ENCODE measurements at places on chromosomes 5 and 9.

DNA sequence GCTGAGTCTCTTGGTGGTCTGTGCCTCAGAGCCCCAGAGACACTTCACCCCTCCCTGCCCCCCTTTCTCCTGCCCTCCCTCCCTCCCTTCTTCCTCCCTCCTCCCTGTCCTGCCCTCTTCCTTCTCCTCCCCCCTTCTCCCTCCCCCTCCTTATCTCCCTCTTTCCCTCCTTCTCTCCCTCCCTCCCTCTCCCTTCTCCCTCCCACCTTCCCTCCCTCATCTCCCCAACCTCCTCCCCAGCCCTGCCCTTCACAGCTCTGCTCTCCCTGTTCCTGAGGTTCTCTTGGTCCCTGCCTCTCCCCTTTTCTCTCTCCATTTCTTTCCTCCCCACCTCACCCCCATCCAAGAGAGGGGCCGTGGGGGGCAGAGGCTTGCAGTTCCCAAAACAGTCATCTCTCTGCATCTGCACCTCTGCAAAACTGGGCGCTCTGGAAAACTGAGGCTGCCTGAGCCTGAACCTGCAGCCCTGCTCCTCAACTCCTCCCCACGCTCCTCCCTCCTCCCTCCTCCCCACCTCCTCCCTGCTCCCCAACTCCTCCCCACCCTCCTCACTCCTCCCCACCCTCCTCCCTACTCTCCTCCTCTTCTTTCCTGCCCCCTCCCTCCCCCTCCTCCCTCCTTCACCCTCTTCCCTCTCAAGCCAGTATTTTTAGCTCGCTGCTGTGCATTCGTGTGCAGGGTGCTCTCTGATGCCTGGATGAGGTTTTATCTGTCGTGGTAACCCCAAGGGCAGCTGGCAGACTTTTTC lies 219.1 kb downstream of the C9orf50 start:
- peak; percentile 62 for DNase-seq

DNA sequence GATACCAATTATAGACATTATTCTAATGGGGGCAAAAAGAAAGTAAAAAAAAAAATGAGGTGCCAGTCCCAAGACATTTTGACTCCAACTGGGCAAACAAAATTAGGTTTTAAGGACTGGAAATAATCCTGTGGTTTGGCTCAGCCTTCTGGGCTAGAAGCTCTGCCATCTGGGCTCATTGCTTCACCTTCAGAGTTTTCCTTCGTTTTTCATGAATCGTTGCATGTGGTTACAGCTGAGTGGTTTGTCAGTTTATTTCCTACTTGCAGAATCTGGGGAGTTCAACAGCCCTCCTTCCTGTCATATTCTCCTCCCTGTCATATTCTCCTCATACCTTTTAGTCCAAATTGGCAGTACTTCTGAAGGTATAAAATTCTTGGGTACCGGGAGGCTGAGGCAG lies 12.0 kb downstream of the UGT3A2 start:
- DNase-seq, result no peak

- no peak for DNase-seq
These were observed 109.0 kb upstream of the PLPPR1 start for GRCh38 chr9:100919506-100919905.

- DNase-seq, result peak; percentile 28
These were observed 273.9 kb downstream of the GADD45G start for GRCh38 chr9:89878687-89879086.

DNA sequence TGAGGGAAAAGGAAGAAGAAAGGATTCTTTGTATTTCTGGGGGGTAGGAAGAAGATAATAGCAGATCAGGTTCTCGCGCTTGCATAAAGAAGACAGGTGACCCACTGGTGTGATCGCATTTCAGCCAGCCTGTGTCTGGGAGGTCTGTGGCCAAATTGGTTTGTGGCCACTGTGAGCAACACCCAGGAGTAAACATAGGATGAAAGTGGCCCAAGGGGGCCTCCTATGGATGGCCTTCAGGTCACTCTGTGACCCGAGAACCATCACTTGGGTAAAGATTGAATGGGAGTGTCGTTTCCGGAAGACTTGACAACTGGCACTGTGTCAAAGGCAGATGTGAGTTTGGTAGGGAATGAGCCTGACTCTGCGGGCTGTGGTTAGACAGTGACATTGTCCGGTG lies 34.2 kb downstream of the RAI14 start:
- no peak for DNase-seq

GRCh38 chr5:177382423-177383029 lies 1.7 kb upstream of the SLC34A1 start:
- DNase-seq, result peak; percentile 19

- no peak for DNase-seq
These were observed 44.3 kb downstream of the GLRA1 start for GRCh38 chr5:151880324-151880723.

- DNase-seq, result no peak
These were observed 572.8 kb downstream of the TLE1 start for GRCh38 chr9:81116340-81117137.

- DNase-seq, result no peak
These were observed 291.2 kb downstream of the CDH10 start for GRCh38 chr5:24353611-24354010.

DNA sequence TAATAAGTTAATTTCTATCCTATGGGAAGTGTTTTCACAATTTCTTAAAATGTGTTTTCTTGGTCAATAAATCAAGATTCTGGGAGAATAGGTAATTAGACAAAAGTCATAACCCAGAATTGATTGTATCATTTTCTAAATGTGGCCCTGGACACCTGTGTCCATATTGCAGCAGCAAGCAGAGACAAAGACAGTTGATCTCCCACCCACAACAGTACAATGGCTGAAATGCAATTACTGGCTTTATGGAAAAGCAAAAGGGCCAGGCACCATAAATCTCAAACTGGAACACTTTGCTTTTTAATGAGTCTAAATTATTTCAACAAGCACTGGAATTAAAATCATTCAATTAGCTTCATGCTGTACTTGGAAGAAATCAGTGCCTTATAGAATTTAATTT lies 157.2 kb downstream of the ESM1 start:
- no peak for DNase-seq

- DNase-seq, result no peak
These were observed 12.8 kb downstream of the LRRC8A start for GRCh38 chr9:128894764-128895163.

DNA sequence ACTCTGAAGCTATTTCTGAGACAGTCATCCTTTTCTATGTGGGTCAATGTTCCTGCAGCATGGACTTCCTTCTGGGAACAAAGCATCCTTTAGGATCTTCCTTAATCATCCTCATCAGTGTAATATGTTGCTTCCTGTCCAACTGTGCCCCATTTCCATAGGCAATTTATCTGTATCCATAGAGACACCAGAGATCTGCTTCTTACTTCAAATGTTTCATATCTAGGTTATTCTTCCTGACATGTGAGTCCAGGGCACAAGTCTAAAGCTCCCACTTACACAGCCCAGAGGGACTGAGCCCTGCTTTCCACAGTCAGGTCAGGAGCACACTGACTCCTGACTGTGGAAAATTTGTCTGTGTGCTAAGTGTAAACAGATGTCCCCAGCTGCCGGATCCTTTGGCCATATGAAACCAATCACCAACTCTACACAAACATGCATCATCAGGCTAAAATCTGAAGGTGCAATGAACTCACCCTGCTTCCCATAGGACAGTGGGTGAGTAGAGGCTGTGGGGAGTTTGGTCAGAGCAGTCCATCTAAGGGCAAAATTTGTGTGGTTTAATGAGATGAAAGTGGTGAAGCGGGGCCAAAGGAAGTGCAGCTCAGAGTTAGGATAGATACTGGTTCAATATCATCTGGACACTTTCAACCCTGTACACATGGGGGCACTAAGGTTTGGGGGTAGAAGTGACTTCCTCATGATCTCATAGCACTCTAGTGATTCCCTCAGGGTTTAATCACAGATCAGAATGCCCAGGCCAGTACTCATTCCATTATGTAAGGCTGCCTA lies 85.2 kb upstream of the TNC start:
- peak; percentile 97 for DNase-seq

DNA sequence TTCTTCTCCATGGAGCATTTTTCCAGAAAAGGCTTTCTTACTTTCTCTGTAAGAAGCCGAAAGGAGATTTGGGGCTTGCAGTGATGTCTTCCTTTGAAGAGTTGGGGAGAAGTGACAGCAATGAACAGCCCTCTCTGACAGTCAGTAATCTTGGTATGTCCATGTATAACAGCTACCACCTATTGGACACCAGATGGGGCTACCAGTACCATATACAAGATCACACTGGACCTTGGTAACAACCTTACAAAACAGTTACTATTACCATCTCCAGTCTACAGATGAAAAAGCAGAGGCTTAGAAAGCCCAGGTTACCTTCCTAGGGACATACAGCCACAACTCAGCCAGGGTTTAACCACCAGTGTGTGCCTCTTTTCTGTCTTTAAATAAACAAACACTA lies 272.7 kb upstream of the TRPC7 start:
- no peak for DNase-seq

- no peak for DNase-seq
These were observed 5.5 kb downstream of the TTLL11 start for GRCh38 chr9:122087406-122088200.

DNA sequence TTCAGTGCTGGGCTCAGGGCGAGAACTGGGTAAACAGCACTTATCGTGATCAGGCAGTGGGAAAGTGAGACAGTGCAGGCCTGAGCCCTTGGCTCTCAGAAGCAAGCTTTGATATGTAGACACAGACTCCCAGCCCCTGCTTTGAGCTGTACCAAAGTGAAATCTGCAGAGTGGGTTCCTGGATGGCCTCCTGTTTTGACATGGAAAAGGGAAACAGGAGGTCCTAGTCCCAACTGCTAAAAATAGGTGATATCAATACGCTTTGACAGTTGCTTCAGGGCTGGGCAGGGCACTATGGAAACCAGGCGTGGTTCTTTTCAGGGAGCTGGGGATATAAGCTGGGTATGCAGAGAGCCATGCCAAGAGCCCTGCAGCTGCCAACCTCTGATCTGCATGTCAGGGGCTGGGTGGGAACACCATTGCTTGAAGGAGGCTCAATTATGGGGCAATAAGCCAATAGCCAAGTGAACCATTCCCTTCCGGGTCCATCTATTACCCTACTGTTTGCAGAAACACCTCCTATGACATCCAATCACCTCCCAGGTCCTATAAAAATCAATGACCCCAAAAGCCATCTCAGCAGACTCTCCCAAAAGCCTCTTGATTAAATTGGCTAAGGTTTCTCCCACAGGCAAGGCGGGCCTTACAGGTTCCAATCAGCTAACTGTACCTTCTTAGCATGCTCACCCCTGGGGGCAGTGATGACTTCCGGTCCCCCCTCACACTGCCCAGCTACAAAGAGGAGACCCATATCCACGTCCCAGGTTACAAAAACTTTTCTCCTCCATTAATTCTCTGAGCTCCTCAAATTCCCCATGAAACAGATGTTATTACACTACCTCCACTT lies 45.8 kb downstream of the EPB41L4B start:
- no peak for DNase-seq

DNA sequence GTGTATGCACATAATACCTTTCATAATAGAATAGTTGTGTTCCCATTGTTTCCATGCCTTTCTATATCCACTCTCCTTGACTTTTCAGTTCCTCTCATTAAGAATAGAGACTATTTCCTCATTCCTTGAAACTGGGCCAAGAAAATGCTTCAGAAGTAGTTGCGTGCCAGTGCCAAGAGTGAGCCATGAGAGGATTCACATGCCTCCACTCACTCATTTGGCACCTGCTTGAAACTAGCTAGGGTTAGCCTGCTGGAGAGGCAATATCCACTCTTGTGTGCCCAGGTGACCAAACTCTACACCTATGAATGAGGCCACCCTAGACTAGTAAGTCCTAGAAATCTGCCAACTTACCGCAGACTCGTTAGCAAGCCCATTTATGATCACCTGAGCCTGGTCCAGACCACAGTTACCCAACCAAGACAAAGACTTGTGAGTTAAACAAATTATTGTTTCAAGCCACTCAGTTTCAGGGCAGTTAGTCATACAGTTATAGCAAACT lies 276.3 kb downstream of the EPB41L4A start:
- DNase-seq, result peak; percentile 58

- no peak for DNase-seq
These were observed 216 bp downstream of the ZMYND19 start for GRCh38 chr9:137590123-137590468.

GRCh38 chr5:127936439-127936972 lies 147.1 kb upstream of the SLC12A2 start:
- no peak for DNase-seq

DNA sequence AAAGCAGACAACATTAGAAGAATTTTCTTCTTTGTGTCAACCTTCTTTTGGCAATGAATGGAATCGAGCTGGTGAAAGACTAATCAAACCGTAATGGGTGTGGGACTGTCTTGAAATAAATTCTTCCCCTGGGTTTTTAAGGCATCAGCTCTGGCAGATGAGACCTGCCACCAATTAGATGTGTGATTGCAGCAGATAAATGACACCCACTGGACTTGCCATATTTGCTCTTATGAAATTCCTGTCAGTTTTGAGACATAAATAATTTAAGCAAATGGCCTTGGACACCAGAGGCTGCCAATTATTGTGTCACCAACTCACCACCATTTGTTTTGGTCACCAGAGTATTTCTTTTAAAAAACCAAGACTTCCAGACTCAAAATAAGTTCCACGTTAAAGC lies 135.9 kb upstream of the RGMB start:
- DNase-seq, result no peak

- no peak for DNase-seq
These were observed 54.6 kb downstream of the SUB1 start for GRCh38 chr5:32639943-32640342.

- DNase-seq, result no peak
These were observed 2112.2 kb upstream of the C9orf72 start for GRCh38 chr9:29685531-29685930.

DNA sequence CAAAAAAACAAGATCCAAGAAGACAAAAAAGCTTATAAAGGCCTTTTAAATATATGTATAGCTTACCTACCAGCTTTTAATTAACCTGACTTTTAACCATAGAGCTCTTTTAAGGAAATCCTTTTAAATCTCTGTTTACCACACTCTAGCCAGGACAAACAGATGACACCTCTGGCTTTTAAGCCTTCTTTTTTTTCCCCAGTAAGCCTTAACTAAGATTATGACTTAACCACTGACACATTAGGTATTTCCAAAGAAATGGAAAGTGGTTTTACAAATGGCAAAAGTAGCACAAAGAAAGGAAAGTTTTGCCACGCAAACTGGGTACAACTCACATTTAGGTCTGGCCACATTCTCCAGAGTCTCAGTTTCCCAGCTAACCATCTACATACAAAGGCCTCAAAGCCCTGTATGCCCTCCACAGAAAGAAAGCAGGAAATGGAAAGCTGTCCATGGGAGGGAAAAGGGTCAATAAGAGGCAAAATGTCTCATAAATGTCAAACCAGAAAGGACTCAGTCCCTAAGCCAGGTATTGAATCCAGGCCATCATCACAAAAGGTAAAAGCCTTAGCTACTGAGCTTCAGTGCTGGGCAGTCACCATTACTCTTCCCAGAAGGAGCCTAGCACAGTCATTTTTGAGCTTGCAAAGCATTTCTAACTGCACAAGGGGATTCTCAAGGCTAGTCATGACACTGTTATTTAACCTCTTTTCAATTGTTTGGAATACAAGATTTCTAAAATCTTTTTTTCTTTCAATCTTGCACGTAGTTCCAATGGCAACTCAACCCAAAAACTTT lies 19.7 kb downstream of the TMEM161B start:
- DNase-seq, result no peak

- no peak for DNase-seq
These were observed 731.5 kb upstream of the CDH9 start for GRCh38 chr5:27769748-27770402.

GRCh38 chr5:168876419-168876818 lies 297.3 kb upstream of the PANK3 start:
- DNase-seq, result no peak

GRCh38 chr9:93361995-93362394 lies 89.5 kb upstream of the FAM120A start:
- DNase-seq, result no peak

GRCh38 chr9:94127806-94128205 lies 43.5 kb downstream of the PTPDC1 start:
- no peak for DNase-seq
